ENCODE measurements at places on chromosomes 13 and 19.

GRCh38 chr19:7083076-7083956, 13.8 kb downstream of the ZNF557 start:
- DNase-seq, result no peak

GRCh38 chr19:29771708-29772414, 39.9 kb upstream of the CCNE1 start:
- DNase-seq, result no peak

- DNase-seq, result no peak
Measured at GRCh38 chr13:109593230-109593629, 193.2 kb downstream of the IRS2 start.

DNA sequence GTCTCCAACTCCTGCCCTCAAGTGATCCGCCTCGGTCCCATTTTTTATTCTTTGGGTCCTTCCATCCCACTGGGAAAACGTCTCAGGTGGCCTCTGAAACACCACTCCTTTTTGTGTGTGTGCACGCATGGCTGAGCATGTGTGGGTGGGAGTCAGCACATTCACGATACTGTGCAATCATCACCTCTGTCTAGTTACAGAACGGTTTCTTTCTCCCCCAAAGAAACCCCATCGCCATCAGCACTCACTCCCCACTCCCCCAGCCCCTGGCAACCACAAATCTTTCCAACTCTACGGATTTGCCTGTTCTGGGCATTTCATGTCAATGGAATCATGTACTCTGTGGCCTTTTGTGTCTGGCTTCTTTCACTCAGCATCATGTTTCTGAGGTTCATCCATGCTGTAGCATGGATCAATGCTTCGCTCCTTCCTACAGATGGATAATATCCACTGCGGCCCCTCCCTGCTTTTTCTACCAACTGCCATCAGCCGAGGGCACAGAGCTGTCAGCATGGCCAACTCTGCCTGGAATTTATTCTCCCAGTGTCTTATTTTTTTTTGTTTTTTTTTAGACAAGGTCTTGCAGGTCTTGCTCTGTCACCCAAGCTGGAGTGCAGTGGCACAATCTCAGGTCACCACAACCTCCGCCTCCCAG, 9.7 kb downstream of the F2RL3 start:
- DNase-seq, result no peak

- DNase-seq, result no peak
Measured at GRCh38 chr19:39832341-39833083, 1.4 kb downstream of the DYRK1B start.

GRCh38 chr19:17260842-17261325, 3.7 kb downstream of the USHBP1 start:
- peak; percentile 64 for DNase-seq

- DNase-seq, result no peak
Measured at GRCh38 chr13:31896427-31896826, 135.1 kb upstream of the FRY start.

GRCh38 chr13:79440958-79441528, 35.0 kb upstream of the RBM26 start:
- no peak for DNase-seq

DNA sequence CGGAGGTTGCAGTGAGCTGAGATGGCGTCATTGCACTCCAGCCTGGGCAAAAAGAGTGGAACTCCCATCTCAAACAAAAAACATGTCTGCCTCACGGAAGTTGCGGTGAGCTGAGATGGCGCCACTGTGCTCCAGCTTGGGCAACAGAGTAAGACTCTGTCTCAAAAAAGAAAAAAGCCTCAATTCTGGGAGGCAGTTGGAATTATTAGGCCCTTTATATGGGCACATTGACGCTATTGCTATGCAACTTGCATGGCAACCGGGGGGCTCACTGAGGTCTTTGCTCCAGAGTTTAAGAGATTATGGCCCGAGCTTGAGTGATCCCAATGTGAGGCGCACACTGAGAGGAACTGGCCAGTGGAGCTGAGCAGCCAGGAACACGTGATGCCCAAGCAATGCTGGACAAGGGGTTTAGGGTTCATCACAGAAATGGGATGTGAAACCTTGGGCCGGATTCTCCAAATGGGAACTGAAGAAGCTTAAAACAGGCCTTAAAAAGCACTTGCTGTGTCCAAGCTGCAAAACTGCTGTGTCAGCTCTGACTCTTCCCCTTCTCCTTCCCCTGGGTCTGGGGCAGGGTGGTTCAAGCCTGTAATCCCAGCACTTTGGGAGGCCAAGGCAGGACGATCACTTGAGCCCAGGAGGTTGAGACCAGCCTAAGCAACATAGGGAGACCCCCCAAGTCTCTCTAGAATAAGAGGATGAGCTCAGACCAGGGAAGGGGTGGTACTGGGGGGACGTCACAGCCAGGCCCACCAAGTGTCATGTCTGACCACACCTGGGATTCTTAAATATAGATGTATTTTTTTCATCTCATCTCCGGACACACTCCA, 2.5 kb downstream of the FTL start:
- no peak for DNase-seq

GRCh38 chr13:45781553-45782326, 69.8 kb downstream of the SIAH3 start:
- peak; percentile 37 for DNase-seq
